T-cell (primary cell): ENCODE measurements at places on chromosomes 5 and 9.

GRCh38 chr5:9409413-9409960 is 136.4 kb downstream of the SEMA5A start:
- H3K27me3 ChIP-seq, result no peaks in the 10 kb centered on the region
- H3K36me3 ChIP-seq, result no peaks in the 10 kb centered on the region
- no peaks in the 10 kb centered on the region for H3K4me1 ChIP-seq

- H3K27ac ChIP-seq, result no peak overlapping the region
- H3K4me1 ChIP-seq, result peaks cover 39% of the 10 kb centered on the region
- no peaks in the 10 kb centered on the region for H3K27me3 ChIP-seq
- no peaks in the 10 kb centered on the region for H3K36me3 ChIP-seq
These were observed 135.4 kb downstream of the UGCG start for GRCh38 chr9:112032009-112032408.

DNA sequence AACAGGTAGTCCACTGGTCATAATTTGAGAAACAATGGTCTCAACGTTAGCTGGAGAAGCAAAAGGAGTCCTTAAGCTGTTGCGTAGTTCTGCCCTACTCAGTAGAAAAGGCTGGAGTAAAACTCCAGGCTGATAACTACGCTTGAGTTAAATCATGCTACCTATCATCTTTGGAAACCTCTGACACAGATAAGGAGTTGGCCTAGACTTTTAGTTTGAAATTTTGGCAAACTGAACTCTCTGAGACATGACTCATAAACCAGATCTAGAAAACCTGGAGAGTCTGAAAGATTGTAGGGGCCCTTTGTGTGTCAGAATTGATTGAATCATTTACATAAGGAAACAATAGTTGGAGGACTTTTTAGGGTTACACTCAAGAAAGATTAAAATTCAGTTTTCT is 26.3 kb downstream of the NMUR2 start:
- no peak overlapping the region for H3K27ac ChIP-seq
- no peak overlapping the region for H3K4me3 ChIP-seq
- no peaks in the 10 kb centered on the region for H3K27me3 ChIP-seq

- H3K4me1 ChIP-seq, result peaks cover 25% of the 10 kb centered on the region
- no peak overlapping the region for H3K27ac ChIP-seq
- H3K36me3 ChIP-seq, result no peaks in the 10 kb centered on the region
- H3K27me3 ChIP-seq, result no peaks in the 10 kb centered on the region
- no peak for DNase-seq
These were observed 63.4 kb downstream of the DENND1A start for GRCh38 chr9:123866497-123866896.

- no peak overlapping the region for H3K27ac ChIP-seq
- no peak for DNase-seq
These were observed 152.7 kb downstream of the ATP10B start for GRCh38 chr5:160699301-160699700.

DNA sequence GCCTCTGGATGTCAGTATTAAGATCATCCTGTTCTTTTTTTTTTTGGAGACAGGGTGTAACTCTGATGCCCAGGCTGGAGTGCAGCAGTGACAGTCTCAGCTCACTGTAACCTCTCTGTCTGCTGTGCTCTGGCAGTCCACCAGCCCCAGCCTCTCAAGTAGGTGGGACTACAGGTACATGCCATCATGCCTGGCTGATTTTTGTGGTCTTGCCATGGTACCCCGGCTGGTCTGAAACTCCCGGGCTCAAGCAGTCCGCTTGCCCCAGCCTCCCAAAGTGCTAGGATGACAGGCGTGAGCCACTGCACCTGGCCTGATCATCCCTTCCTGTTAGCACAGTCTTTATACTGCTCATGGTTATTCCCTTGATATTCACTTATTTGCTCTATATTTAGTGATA is 3.5 kb downstream of the KDM4C start:
- H3K4me1 ChIP-seq, result peaks cover 30% of the 10 kb centered on the region
- no peaks in the 10 kb centered on the region for H3K27me3 ChIP-seq
- no peak for DNase-seq
- no peak overlapping the region for H3K27ac ChIP-seq
- no peak overlapping the region for H3K4me3 ChIP-seq

- no peaks in the 10 kb centered on the region for H3K36me3 ChIP-seq
- DNase-seq, result no peak
- H3K27ac ChIP-seq, result no peak overlapping the region
These were observed 101.4 kb upstream of the IRX4 start for GRCh38 chr5:1983919-1984695.

DNA sequence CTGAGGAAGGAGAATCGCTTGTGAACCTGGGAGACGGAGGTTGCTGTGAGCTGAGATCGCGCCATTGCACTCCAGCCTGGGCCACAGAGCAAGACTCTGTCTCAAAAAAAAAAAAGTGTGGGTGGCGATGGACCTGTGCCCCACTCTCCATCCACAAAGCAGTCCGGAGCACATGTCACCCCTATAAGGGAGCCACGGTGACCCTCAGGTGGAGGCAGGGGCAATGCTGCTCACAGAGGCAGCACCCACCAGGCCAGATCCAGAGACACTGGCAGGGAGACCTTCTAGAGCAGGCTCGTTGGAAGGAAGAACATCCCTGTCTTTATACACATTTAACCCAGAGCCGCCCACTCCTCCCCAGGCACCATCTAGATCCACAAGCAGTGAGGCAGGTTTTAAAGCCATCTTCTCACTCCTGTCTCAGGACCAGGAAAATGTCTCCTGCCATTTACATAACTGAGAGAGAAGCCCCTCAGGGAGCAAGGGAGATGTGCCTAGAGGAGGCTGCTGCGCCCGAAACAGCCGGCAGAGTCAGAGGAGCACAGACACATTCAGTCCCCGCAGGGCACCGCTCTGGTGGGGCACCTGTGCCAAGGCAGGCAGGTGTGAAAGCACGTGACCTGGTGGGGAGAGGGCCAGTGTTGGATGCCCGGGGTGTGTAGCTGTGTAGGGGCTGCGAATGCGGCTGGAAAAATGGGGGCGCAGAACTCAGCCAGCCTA is 31.6 kb upstream of the ADAMTS2 start:
- H3K36me3 ChIP-seq, result no peaks in the 10 kb centered on the region
- H3K4me1 ChIP-seq, result no peaks in the 10 kb centered on the region
- H3K27ac ChIP-seq, result no peak overlapping the region
- peaks cover 9% of the 10 kb centered on the region for H3K27me3 ChIP-seq
- no peak for DNase-seq

- no peak for DNase-seq
- no peak overlapping the region for H3K4me3 ChIP-seq
- no peaks in the 10 kb centered on the region for H3K4me1 ChIP-seq
- H3K27ac ChIP-seq, result no peak overlapping the region
- no peaks in the 10 kb centered on the region for H3K36me3 ChIP-seq
These were observed 46.1 kb upstream of the PCA3 start for GRCh38 chr9:76718166-76718565.

DNA sequence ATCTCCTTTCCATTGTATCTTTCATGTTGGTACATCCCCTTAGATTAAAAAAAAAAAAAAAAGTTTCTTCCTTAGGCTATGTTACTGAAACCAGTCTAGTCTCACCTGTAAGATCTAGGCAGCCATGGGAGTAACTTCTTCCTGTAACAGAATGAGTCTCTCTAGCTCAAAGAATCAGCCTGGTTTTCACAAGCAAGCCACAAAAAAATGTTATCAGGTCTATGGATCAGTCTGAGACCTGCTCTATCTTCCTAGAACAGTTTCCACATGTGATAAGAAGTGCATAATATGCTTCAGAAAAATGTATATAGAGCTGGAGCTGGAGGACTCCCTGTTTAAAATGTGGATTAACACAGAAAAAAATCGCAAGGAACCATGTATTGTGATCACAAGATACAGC is 53.8 kb downstream of the ARRDC3 start:
- H3K27me3 ChIP-seq, result no peaks in the 10 kb centered on the region
- H3K4me1 ChIP-seq, result peaks cover 5% of the 10 kb centered on the region

DNA sequence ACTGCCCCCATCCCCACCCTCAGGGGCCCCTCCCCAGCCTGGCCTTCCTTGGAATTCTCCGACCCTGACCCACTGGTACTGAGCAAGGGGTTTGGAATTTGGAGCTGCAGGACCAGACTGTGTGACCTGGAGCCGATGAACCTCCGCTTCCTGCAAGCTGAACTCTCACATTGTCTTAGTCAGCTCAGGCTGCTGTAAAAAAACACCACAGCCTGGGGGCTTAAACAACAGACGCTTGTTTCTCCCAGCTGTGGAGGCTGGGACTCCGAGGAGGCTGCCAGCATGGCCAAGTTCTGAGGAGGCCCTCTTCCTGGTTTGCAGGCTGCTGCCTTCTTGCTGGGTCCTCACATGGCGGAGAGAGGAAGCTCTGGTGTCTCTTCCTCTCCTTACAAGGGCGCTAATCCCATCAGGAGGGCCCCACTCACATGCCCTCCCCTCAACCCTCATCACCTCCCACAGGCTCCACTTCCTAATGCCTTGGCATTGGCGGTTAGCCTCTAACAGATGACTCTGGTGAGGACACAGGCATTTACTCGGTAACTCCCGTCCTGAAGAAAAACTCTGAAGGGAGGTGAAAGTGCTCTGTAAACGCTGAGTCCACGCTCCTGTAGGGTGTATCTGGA is 42.4 kb downstream of the C5orf15 start:
- no peaks in the 10 kb centered on the region for H3K27me3 ChIP-seq
- H3K4me1 ChIP-seq, result no peaks in the 10 kb centered on the region
- DNase-seq, result no peak
- H3K4me3 ChIP-seq, result no peak overlapping the region

DNA sequence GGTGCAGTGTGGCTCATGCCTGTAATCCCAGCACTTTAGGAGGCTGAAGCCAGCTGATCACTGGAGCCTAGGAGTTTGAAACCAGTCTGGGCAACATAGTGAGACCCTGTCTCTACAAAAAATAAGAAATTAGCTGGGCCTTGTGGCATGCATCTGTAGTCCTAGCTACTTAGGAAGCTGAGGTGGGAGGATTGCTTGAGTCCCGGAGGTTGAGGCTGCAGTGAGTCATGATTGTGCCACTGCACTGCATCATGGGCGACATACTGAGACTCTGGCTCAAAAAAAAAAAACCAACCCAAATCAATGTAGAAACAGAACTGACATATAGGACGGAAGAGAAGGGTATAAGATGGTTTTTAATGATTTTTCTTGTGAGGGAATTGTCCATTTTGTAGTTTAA is 27.7 kb downstream of the G3BP1 start:
- DNase-seq, result no peak
- peaks cover 8% of the 10 kb centered on the region for H3K36me3 ChIP-seq
- H3K4me3 ChIP-seq, result no peak overlapping the region
- no peaks in the 10 kb centered on the region for H3K4me1 ChIP-seq
- no peaks in the 10 kb centered on the region for H3K27me3 ChIP-seq
- H3K27ac ChIP-seq, result no peak overlapping the region

GRCh38 chr9:18184401-18184800 is 289.6 kb upstream of the ADAMTSL1 start:
- no peak for DNase-seq
- no peak overlapping the region for H3K27ac ChIP-seq
- H3K36me3 ChIP-seq, result no peaks in the 10 kb centered on the region
- no peaks in the 10 kb centered on the region for H3K27me3 ChIP-seq
- H3K4me1 ChIP-seq, result no peaks in the 10 kb centered on the region
- no peak overlapping the region for H3K4me3 ChIP-seq

DNA sequence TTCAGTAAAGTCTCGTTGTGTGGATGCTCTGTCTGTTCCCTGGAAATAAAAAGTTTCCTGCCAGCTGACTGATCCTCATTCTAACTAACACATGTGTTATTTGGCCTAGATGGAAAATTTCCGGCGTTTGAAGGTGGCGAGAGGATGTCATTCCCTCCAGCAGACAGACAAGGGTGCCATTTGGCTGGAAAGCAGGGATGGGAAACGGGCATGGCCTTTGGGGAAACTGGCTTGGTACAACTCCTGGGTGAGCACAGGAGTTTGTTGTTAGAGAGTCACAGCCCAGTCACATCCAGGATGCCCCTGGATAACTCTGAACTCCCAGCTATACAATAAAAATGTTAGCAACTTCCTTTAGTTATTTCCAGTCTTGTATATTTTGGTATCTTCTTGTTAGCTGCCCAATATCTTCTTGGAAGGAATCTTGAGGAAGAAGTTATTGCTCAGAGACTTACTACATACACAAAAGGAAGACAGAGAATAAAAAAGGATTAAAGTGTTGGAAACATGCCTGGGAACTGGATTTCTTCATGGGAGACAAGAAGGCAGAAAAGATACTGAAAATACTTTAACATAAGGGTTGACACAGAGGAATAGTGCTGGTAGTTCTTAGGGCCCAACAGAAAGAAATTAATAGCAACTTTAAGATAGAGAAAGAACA is 41.9 kb downstream of the TEK start:
- no peak for DNase-seq
- no peaks in the 10 kb centered on the region for H3K4me1 ChIP-seq
- no peaks in the 10 kb centered on the region for H3K27me3 ChIP-seq
